T-helper 17 cell (primary cell): ENCODE measurements at places on chromosomes 6 and 20.

GRCh38 chr6:119261944-119262284, 87.6 kb downstream of the MAN1A1 start:
- no peak for DNase-seq

- no peak for DNase-seq
Observed at GRCh38 chr20:62195075-62195405, 12.2 kb downstream of the MTG2 start.

DNA sequence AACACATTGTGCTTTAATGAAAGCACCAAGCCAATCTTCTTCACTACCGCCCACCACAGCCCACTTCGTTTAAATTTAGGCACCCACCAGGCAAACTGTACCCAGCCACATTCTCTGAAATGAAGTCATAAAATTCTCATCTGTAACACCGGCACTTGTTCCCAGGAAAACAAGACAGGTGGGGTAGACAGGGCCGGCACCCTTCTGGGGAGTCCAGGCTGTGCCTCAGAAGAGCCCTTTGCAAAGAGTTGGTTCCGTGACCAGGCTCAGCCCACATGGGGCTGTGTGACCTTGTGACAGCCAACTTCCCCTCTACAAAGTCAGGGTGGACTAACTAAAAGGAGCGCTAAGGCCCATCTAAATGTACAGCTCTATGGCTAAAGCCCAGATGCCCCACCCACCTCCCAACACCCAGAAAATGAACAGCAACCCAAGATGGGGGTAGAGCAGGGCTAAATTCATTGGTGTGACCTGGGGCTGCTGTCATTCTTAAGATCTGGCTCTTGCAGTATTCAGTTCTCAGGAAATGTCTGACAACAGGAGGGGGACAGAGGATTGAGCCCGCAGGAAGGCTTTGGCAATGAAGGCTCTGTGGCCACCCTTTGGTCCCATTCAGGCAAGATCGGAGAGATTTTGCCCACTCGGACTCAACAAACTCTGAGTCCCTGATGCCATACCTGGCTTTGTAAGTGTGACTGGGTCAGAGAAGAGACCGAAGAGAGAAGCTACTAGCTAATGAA, 56.7 kb downstream of the TRERF1 start:
- DNase-seq: no peak

- no peak for DNase-seq
Observed at GRCh38 chr6:73339340-73339739, 14.7 kb downstream of the DPPA5 start.

DNA sequence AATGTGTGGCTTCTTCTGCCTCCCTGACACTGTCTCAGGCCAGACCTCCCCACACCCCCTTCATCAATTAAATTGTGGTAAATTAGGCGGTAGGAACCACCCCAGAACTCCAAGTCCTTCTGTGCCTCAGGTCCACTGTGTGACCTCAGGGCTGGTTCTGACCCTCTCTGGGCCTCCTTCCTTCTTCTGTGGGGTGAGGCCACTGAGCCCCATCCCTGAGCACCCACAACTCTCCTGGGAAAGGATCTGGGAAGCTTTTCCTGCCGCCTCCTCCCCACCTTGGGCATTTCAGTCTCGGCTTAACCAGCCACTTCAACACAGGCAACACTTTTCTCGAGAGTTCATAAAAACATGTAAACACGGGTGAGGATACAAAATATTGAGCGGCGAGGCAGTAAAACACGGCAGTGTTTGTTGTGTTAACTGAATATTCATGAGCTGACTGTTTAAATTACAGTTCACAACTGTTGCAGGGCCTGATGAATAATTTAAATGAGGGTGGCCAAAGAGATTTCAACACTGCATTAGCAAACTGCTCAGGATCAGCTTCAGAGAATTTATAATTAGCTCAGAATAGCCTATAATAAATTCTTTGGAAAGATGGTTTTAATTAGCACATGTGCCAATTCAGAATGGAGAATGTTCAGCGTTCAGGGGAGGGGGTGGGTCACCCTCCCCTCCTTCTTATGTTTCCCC, 112.1 kb downstream of the TOX2 start:
- DNase-seq: no peak
